ENCODE measurements at places on chromosomes 7 and 10.
A peak's percentile ranks its signal among the peaks of the same experiment; 100 is the strongest.

- no peak for DNase-seq
Measured at GRCh38 chr7:157807510-157807909, 470.7 kb downstream of the DNAJB6 start.

DNA sequence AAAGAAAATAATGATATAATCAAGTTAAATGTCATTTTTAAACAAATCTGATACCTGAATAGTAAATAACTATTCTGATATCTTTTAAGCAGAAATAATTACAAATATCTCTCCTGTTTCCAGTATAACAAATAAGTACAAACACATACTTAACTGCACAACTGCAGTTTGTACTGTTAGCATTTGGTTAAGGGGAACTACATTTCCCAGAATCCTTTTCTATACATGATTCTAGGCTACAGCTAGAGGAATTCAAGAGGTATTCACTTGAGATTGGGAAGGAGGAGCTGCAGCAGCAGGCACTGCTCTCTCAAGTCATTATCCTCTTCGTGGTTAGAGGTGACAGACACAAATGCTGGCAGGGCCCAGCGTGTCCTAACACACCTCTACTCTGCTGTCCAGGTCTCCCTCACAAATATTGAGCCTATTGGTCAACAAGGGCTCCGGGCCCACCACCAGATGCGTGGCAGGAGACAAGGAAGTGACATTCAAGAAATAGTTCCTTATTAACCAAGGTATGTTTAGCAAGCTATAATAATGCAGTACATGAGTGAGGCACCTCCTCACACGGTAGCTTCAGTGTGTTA, 255.1 kb upstream of the MKLN1 start:
- no peak for DNase-seq

DNA sequence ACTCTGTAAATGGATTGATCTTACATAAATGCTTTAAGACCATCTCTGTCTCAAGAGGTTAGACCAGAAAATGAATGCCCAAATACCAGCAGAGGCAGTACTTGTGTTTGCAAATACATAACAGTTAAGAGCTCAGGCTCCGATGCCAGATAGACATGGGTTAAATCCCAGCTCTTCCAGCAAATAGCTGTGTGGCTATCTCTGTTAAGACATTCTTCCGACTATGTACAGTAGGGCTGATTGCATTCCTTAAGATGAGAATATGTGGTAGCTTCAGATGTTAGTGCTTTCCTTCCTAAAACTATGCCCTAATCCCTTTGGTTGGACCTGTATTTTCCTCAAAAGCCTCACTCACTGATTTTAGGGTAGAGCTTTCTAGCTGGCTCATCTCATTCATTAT, 2.2 kb downstream of the IDE start:
- DNase-seq, result no peak

- DNase-seq, result no peak
Measured at GRCh38 chr7:96663457-96663856, 46.2 kb downstream of the SEM1 start.

DNA sequence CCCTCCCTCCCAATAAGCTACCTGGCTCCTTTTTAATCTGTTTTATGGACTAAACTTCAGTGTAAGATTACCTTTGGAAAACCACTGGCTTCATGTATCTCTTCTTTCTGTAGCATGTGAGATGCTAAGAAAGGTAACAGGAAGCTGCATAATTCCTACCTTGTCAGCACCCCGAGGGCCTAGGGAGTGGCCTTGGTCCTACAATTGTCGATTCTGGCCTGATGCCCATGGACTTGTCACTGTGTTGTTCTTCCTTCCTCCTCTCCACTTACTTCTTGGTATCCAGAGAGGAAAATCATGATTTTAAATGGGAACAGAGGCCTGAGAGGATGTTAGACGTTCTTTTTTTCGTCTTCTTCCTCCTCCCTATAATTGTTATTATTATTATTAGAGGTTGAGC, 42.9 kb upstream of the PDZD8 start:
- DNase-seq, result no peak

GRCh38 chr10:3464760-3465405, 292.3 kb upstream of the PITRM1 start:
- DNase-seq, result no peak

DNA sequence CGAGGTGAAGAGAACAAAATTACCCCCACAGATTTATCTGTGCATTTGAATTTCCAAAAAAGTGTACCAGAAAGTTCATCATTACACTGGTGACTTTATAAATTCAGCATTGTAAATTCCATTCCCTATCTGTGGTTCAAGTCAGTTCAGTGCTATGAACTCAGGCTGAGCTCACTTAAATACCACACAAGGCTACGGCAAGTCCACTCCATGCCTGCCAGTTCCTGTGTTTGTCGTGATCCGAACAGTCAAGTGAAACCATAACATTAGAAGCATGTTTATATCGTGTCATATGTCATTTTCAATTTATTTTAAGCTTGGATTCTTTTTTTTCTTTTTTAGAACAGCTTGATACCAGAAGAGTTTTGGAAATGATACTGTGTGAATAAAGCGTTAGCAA, 14.8 kb downstream of the MBL2 start:
- DNase-seq, result no peak

GRCh38 chr7:29140873-29141468, 5.4 kb downstream of the CPVL start:
- no peak for DNase-seq

DNA sequence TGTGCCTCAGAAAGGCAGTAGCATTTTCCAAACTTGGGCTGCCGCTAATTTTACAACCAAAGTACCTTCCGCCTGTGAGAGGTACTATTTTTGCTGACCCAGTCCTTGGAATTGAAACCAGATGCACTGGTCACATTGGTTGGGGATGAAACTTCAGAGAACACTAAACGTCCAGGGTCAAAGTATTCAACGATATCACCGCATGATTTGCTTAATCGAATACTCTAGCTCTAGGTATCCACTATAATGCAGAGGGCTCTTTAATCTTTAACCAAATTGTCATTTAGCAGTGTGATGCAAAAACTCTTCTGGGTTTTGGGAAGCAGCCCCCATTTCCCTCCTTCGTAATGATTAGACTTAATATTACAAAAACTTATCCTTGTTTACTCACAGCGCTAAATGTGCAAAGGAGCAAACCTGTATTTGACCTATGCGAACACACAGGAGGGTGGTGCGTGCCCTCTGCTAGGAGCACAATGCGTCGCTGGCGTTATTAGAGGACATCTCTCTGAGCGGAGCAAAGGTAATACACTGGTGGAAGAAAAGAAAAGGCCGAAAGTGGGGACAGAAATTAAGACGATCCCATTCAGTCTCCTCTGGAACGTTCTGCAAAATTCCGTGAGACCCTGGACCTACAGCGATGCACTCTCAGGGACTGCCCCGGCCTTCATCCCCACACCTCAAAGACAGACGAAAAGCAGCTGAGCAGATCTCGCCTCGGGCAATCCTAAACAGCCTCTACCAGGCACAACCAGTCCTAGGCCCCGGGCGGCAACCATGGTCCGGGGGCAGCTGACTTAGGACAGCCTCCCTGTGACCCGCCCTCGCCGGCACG, 916 bp upstream of the EEPD1 start:
- DNase-seq, result no peak

DNA sequence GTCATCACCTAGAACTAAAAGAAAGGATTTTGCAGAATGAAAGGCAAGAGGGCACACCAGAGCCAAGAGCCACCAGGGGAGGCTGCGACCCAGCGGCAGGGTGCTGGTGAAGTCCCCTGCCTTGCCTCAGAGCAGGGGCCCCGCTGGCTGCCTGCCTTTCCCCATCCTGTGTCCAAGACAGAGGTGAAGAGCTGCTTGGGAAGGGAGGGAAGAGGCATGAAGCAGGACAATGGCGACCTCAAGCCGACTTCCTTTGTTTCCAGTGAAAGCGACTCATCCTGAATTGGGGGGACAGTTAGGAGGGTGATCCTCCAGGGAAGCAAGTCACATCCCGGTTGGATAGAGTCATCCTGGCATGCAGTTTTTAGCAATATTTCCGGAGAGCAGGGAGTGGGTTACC, 255.5 kb upstream of the YAE1 start:
- no peak for DNase-seq

GRCh38 chr7:69285854-69286253, 312.4 kb upstream of the AUTS2 start:
- no peak for DNase-seq

DNA sequence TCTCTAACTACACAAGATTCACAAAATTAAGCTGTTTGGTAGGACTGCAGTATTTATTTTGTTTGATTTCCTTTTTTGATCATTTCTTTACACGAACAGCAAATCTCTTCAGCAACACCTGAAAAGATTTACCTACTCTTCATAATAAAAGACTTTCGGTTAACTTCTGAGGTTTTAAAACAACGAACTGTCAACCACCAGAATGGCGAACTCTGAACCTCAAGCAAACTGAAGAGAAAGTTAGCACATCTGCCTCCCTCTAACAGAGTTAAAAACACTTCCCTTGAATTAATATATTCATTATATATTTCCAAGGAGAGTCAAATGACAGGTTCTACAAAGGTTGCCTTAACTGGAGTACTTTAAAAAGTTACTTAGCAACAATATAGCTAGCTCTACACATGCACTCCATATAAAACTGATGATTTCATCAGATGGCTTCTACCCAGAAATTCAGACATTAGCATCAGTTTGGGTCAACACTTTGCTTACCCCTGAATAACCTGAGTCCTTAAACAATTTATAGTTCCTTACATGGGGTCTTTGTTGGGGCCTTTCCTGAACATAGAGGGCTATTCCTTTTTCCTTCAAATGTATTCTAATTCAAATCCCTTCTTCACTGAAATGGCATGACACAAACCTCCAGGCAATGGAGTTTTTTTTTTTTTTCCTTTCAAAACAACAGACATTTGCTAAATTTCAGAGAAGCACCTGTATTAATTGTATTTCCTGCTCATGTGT, 118.3 kb downstream of the SEM1 start:
- no peak for DNase-seq

DNA sequence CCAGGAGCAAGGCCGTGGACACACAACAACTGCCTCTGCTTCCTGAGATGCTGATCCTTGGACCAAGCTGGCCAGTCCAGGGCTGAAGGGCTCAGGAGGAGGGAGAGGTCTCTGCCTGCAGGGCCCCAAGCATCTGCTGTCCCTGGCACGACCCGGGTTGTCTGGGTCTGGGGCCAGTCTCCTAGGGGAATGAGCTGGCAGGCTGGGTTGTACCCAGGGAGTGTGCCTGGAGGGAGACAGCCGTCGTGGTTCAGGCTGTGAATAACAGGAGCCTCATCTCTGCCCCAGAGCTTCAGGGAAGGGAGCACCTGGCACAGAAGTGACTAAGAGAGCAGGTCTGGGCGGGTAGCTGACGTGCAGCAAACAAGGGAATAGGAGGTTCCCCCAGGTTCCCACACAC, 17.9 kb upstream of the SERPINE1 start:
- no peak for DNase-seq

DNA sequence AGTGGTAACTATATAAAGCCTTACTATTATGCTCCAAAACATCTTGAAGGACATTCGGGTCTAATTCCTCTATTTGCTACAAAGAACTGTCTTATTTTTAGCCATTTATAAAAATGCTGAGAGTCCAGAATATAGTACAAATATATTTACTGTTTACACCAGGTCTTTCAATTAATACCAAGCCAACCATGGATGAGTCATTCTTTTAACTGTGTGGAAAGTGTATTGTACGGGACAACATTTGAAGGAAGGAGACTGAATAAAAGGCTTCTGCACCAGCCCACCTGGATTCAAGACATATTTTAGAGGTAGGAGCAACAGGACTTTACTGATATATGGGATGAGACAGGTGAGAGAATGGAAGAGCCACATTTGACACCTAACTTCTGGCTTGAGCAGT, 35.4 kb downstream of the MASTL start:
- DNase-seq, result no peak

DNA sequence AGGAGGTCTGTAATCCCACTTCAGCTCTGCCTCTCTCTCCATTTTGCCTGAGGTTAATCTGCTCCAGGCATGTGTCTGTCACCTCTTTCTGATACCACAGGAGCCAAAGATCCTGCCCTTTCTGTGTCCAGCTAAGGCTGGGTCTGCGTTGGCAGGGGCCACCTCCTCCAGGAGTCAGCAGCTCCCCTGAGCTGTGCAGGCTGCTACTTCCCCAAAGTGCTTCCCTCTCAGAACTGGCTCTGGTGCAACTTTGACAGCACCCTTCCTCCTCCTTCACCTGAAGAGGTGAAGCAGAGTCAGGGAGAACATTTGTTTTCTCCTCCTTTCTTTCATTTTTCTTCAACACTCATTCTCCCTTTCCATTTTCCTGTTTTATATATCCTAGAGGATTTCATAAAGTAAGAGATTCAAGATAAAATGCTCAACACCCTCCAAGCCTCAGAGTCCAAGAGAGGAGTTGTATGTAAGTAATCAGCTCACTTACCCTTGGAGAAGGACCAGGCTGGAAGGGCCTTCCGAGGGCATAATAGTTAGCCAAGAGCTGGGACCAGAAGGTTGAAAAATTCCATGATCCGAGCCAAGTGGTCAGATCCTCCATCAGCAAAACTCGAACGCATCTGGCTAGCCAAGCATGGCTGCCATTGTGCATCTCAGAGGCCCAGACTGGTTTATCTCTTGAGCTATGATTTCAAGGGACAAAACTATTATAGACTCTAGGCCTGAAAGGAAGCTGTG, 257.3 kb downstream of the PTEN start:
- DNase-seq, result no peak

DNA sequence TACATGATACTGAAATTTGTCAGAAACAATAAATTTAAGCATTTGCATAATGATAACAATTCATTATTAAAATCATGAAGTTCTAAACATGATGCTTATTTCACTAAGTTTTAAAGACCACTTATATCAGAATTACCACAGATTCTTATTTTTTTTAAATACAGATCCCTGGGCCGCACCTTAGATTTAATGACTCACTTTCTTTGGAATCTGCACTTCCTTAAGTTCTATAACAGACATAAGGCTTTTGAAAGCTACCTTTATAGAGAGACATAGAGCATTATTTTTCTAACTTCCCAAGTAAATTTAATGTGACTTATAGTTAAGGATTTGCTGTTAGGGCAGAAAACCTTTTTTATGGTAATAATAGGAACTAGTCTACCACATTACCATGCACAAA, 214.9 kb downstream of the IPMK start:
- no peak for DNase-seq

DNA sequence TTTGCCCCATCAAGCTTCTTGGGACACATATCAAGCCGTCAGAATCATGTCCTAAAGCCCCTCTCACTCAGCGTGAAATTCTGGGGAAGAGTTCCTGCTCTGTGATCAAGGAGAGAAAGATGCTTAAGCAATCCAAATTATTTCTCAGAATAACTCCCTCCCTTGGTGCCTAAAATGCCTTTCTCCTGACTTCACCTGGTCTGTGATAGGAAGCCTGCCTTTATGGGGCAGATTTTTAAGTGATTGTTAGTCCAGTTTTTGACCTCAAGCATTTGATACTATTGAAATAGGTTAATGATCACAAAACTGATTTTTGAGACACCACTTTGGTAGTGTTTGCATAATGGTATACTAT, 76.4 kb upstream of the MAGI2 start:
- DNase-seq, result no peak

- DNase-seq, result no peak
Measured at GRCh38 chr7:26428571-26428970, 136.9 kb downstream of the SNX10 start.

GRCh38 chr7:50349963-50350944, 45.7 kb downstream of the IKZF1 start:
- peak; percentile 60 for DNase-seq
